GM23338 (cell line): ENCODE measurements at places on chromosomes 2 and 18.

DNA sequence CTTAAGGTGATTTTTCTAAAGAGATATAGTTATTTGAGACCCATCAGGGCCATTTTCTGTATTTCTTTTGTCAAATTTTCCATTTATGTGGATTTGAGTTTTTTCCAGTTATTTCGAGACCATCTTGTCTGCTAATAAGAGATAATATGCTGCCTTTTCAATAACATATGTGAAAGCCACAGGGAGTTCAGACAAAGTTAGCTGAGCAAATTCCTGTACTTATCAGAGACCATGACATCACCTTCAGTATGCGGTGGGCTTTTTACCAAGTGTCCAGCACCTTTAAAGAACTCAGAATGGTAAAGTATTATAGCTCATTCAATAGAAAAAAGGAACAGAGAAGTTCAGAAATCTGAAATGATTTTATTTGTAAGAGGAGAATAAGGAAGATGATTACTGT lies 11.7 kb downstream of the MAPK4 start:
- no peaks in the 10 kb centered on the region for H3K27me3 ChIP-seq
- no peak overlapping the region for H3K27ac ChIP-seq
- H3K4me3 ChIP-seq, result no peak overlapping the region
- DNase-seq, result no peak
- no peaks in the 10 kb centered on the region for H3K36me3 ChIP-seq

DNA sequence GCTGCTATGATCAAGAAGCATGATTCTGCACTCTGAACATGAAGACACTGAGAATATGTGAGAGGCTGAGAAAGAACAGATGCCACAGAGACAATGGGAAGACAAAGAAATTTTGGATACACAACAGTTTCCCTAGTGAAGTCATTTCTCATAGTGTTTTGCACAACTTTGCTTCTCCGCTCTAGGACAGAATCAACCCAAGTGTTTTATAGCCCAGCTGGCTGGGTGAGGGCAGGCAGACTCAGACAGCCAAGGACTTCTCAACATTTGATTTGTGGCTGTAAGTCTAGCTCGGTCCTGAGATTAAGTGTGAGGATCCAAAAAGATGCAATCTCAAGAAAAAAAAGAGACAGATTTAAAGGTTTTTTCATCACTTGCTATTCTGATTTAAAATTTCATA lies 536.5 kb upstream of the CRIM1 start:
- H3K27me3 ChIP-seq, result no peaks in the 10 kb centered on the region
- no peak overlapping the region for H3K4me3 ChIP-seq
- H3K36me3 ChIP-seq, result no peaks in the 10 kb centered on the region
- H3K4me1 ChIP-seq, result peaks cover 42% of the 10 kb centered on the region
- no peak for DNase-seq

- no peaks in the 10 kb centered on the region for H3K36me3 ChIP-seq
- H3K27ac ChIP-seq, result no peak overlapping the region
Measured at GRCh38 chr2:182018218-182018617, 32.6 kb downstream of the PPP1R1C start.

DNA sequence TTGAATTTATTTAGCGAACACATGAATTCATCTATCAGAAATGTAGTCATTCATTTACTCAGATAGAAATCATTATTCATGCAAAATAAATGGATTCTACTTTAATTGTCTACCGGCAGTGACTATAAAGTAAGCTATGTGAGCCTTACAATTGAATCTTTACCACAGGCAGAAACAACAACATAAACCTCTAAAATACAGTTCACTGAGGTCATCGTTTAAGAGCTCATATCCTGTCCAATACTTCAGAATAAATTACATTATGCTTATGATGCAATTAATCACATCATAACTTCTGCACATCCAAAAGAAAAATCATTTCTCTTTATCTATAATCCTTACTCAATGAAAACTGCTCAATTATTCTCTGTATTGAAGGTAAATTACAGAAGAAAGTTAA lies 244.7 kb downstream of the HNMT start:
- no peak overlapping the region for H3K4me3 ChIP-seq
- no peak for DNase-seq
- no peaks in the 10 kb centered on the region for H3K36me3 ChIP-seq
- H3K4me1 ChIP-seq, result no peaks in the 10 kb centered on the region

DNA sequence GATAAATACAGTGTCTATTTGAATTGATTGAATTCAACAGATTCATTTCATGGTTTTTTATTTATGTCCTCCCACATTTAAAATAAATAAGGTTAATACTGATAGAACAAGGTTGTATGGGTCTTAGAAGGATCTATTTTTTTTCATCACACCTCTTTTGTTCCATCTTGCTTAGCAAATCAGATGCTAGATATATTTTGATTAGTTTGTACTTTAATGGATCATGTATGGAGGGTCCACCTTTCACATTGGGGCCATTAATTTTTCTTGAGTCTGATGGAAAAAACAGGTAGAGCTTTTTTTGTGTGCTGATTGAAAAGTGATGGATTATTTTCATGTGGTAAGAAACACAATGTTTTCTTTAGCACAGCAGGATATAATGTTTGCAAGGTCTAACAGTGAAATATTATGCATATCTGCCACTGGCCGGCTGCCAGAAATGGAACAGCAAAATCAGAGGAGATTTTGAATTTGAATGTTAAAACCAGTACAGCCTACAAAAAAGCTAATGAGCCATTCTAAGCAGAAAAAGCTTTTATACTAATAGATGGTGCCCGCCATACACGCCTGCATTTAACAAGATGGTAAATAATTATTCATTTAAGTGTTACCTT lies 188.1 kb upstream of the ETAA1 start:
- H3K4me1 ChIP-seq, result no peaks in the 10 kb centered on the region
- DNase-seq, result no peak
- no peaks in the 10 kb centered on the region for H3K27me3 ChIP-seq
- H3K4me3 ChIP-seq, result no peak overlapping the region
- no peak overlapping the region for H3K27ac ChIP-seq
- no peaks in the 10 kb centered on the region for H3K36me3 ChIP-seq

GRCh38 chr2:174142290-174142689 lies 106.0 kb downstream of the OLA1 start:
- no peak overlapping the region for H3K4me3 ChIP-seq
- no peak for DNase-seq
- no peaks in the 10 kb centered on the region for H3K27me3 ChIP-seq

GRCh38 chr2:33444967-33445366 lies 31.5 kb upstream of the RASGRP3 start:
- H3K27me3 ChIP-seq, result no peaks in the 10 kb centered on the region
- no peaks in the 10 kb centered on the region for H3K36me3 ChIP-seq
- no peak for DNase-seq
- H3K4me1 ChIP-seq, result 0 out of 2 replicates have a peak, but pooled peaks cover 3% of the 10 kb centered on the region

DNA sequence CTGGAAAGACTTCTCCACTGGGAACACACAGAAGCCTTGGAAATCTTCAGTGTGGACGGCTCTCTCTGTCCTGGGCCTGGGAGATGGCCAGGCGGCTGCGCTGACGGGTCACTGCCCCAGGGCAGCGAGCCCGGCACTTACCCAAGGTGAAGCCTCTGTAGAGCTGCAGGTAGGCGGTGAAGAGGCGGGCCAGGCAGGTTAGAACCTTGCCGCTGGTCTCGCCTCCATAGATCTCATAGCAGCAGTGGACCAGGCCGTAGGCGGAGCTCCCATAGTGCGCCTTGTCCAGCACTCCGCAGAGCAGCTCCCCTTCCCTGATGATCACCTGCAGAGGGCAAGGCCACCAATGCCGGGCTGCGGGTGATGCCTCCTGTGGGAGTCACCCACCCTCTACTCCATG lies 53.0 kb downstream of the POLR1A start:
- peaks cover 23% of the 10 kb centered on the region for H3K36me3 ChIP-seq
- no peak overlapping the region for H3K4me3 ChIP-seq
- no peaks in the 10 kb centered on the region for H3K27me3 ChIP-seq
- no peak for DNase-seq
- H3K4me1 ChIP-seq, result no peaks in the 10 kb centered on the region

GRCh38 chr2:27647289-27647688 lies 16.1 kb downstream of the SUPT7L start:
- H3K36me3 ChIP-seq, result peaks cover 40% of the 10 kb centered on the region
- H3K4me1 ChIP-seq, result no peaks in the 10 kb centered on the region
- no peak overlapping the region for H3K4me3 ChIP-seq
- H3K27ac ChIP-seq, result no peak overlapping the region
- DNase-seq, result no peak

- H3K27ac ChIP-seq, result no peak overlapping the region
- peaks cover 5% of the 10 kb centered on the region; the same call in 1 of the 2 replicates for H3K4me1 ChIP-seq
- H3K36me3 ChIP-seq, result no peaks in the 10 kb centered on the region
- H3K4me3 ChIP-seq, result no peak overlapping the region
- no peak for DNase-seq
- H3K27me3 ChIP-seq, result no peaks in the 10 kb centered on the region
Measured at GRCh38 chr18:5951515-5952091, 56.3 kb upstream of the TMEM200C start.

DNA sequence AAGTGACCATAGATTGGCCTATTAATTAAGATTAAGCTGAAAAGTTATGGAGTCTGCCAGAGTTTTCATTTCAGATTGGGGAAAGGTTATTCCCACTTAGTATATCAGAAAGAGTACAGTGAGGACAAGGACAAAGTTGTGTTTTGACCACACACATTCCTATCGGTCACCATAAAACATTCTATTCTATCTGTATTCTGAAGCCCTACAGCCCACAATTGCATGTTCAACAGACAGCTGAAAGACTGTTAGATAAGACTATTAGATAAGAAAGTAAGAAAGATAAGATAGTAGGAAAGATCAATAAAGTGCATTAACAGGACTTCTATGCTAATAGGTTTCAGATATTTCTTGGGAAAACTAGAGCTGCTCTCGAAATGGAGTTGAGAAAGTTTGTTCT lies 26.7 kb upstream of the ACYP2 start:
- no peak overlapping the region for H3K4me3 ChIP-seq
- peaks cover 6% of the 10 kb centered on the region; the same call in 1 of the 2 replicates for H3K4me1 ChIP-seq
- no peaks in the 10 kb centered on the region for H3K27me3 ChIP-seq
- H3K36me3 ChIP-seq, result no peaks in the 10 kb centered on the region
- no peak overlapping the region for H3K27ac ChIP-seq

GRCh38 chr2:76318848-76319360 lies 608.2 kb upstream of the GCFC2 start:
- no peaks in the 10 kb centered on the region for H3K36me3 ChIP-seq
- H3K4me3 ChIP-seq, result no peak overlapping the region
- DNase-seq, result no peak
- no peaks in the 10 kb centered on the region for H3K27me3 ChIP-seq
- no peaks in the 10 kb centered on the region for H3K4me1 ChIP-seq
- no peak overlapping the region for H3K27ac ChIP-seq

- H3K27me3 ChIP-seq, result no peaks in the 10 kb centered on the region
- no peak overlapping the region for H3K27ac ChIP-seq
Measured at GRCh38 chr18:47313901-47314300, 62.4 kb upstream of the SKOR2 start.

GRCh38 chr2:32386739-32387138 lies 29.9 kb downstream of the BIRC6 start:
- H3K4me3 ChIP-seq, result no peak overlapping the region
- DNase-seq, result no peak
- H3K36me3 ChIP-seq, result peaks cover 11% of the 10 kb centered on the region; the same call in 1 of the 2 replicates
- no peak overlapping the region for H3K27ac ChIP-seq
- no peaks in the 10 kb centered on the region for H3K4me1 ChIP-seq
